ENCODE measurements at places on chromosomes 2 and 18.

DNA sequence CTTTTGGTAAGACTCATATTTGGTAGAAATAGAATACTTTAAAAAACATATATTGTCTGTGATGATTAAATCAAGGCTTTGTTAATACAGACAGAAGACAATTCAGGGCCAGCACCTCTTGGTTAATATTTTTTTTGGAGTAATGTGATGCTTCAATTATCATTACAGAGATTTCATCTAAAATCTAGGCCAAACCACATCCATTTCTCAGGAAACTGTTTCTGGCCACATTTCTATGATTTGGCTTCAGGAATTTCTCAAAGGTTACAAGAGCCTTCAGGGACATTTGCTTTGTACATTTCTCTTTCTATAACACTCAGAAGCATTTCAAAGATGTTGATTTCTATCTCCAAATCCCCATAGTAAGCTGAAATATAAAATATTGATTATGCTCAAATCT lies 614.9 kb downstream of the LRP1B start:
- no peak for DNase-seq

GRCh38 chr18:23405636-23406035 lies 47.5 kb upstream of the RIOK3 start:
- no peak for DNase-seq

DNA sequence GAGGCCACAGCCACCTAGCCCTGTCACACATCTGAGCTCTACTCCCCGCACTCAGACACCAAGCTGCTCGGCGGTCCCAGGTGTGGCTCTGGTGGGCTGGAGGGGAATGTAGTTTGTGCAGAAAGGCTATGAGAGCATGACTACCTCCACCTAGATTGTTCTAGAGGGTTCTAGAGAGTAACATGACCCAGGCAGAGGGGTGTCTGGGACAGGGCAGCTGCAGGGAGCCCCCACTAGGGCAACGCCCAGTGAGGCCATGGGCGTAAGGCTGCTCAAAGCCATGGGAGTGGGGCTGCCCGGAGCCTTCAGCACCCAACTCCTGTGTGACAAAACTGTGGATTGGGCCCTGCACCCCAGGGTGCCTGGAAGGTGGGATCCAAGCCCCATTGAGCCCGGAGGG lies 511.4 kb upstream of the MYT1L start:
- DNase-seq: no peak

DNA sequence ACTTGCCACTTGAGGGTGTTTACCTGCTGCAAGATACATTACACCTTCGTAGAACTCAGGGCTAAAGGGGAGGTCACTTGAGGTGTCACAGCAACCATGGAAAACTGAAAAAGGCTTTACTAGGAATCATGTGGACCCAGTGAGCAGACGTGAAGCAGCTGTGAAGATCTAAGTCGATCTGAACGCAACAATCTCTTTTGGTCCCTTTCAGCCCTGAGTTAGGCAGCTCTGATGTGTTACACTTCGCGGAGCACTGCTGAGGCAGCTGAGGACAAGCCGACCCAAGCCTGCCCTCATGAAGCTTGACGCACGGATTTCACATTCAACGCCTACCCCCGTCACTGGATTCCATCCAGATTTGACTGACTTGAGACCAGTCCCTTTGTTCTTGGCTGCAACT lies 75.8 kb upstream of the NPAS2 start:
- DNase-seq: no peak

DNA sequence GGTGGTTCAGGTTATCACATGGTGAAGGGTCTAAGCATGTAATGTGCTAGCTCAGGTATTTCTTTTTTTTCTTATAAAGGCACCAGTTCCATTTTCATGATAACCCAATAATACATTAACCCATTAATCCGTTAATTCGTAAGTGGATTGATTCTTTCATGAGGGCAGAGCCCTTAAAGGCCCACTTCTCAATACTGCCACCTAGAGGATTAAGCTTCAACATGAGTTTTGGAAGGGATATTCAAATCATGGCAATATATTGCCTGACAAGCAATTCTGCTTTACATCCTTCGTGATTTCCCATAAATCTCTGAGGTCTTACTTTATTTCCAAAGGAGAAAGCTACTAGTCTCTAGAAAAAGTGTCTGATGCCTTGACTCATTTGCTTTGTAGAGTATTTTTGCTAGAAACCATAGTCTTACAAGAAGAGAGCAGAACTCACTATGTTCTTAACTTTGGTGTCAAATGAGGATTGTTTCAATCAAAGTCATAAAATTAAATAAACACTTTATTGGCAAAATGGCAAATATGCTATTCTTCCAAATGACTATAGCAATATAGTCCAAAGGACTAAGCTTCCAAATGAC lies 271.3 kb downstream of the KCNS3 start:
- peak; percentile 65 for DNase-seq

DNA sequence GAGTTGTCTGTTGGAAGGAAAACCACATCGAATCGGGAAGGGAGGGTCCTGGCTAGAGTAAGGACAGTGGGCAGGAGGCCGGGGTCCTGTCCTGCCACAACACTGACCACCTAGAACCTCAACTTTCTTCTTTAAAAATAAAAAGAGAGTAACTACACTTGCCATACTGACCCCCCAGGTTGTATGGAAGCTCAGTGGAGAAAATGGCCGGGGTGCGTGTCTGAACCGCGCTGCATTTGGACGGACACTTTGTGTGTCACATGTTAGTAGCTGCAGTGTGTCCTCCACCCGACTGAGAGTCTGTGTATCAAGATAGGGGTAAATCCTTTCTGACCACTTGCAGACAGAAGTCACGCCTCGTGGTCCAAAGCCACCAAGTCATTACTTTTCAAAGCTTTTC lies 87.0 kb downstream of the GBX2 start:
- no peak for DNase-seq

GRCh38 chr18:8552151-8552550 lies 57.1 kb upstream of the RAB12 start:
- no peak for DNase-seq

GRCh38 chr18:12911025-12911928 lies 27.2 kb upstream of the PTPN2 start:
- no peak for DNase-seq

GRCh38 chr2:205609113-205609512 lies 73.2 kb upstream of the NRP2 start:
- DNase-seq: no peak

GRCh38 chr2:144133936-144134665 lies 385.8 kb downstream of the ZEB2 start:
- no peak for DNase-seq

GRCh38 chr2:205175831-205176230 lies 506.5 kb upstream of the NRP2 start:
- DNase-seq: no peak

DNA sequence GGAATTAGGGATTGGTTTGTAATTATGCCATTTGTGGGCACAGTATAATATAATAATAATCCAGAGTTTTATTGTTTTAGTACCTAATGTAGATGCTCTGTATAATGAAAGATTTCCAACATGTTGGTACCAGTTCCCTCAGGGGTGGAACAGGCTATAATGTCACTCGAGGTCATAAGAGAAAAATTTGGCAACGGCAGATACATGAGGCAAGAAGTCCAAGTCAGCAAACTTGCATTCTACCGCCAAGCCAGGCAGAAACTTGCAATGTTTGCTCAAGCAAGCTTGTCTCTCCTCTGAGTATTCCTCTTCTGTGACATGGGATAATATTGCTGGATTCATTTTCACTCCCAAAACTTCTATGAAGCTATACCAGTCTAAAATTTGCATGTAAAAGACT lies 520.0 kb upstream of the SALL3 start:
- no peak for DNase-seq

- no peak for DNase-seq
Measured at GRCh38 chr2:23456881-23457760, 72.1 kb downstream of the KLHL29 start.

GRCh38 chr2:24917086-24917485 lies 3.0 kb downstream of the ADCY3 start:
- no peak for DNase-seq

- DNase-seq: no peak
Measured at GRCh38 chr2:208025814-208026184, 472 bp upstream of the PLEKHM3 start.

DNA sequence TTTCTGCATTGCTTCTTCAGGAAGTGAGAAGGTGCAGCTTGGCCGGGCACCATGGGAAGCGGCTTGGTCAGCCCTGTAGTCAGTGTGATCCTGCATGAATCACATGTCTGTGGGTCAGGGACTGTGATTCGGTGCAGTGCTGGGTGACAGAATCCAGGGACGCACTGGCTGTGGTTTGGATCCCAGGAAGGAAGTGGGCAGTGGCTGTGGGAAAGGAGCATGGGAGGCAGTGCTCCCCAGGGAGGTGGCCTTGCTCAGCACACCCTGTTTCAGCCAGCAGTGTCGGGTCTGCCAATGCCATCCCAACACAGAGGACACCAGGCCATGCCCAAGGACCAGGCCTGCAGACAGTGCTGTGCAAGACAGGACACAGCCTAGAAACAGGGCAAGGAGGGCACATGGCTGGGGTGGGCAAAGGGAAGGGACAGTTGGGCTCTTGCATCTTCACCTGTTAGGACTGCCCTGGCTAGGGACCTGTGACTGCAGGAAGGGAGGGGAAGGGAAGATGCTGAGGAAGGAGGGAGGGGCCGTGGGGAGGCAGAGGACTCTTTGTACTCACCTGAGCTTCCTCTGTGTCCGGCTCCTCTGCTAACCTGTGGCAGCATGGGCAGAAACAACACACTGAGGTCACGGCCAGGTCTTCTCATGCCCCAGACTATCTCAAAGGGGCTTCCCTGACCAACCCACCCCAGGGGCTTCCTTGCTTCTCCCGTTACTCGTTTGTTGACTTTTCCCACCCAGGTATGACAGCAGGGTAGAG lies 37.2 kb upstream of the DNMT3A start:
- DNase-seq: no peak

- DNase-seq: no peak
Measured at GRCh38 chr2:88808083-88808482, 116.6 kb downstream of the RPIA start.

DNA sequence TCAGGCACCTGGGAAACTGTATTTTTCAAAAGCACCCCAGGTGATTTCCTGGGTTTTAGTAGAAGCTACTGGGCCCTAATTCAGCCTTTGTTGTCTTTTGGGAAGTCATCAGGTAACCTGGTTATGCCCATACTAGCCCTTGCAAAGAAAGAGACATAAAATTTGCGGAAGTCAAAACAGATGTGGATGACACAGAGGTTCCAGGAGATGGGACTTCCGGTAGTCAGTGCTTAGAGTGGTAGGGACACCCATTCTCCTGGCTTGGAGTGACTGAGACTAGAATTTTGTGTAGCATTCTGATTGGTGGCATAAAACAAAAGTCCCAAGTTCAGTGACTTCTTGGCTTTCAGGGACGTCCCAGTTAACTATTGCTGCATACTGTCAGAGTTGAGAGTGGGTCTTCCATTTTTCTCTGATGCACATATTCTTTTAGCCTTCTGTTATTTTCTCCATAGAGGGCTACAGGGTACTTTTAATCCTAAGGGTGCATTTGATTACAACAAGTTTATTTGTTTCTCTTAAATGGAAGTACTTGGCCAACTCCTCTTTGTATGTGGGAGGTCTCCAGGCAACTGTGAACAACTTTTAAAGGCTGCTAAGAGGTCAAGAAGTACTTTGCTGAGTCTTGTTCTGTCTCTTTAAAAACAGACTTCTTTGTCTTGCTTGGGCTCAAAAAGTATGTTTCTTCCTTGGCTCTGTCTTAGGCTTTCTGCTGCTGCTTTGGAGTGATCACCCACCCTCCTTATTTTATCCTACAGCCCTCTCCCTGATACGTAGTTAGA lies 8.8 kb downstream of the NAB1 start:
- DNase-seq: no peak

- no peak for DNase-seq
Measured at GRCh38 chr2:64086347-64087082, 57.7 kb downstream of the PELI1 start.

DNA sequence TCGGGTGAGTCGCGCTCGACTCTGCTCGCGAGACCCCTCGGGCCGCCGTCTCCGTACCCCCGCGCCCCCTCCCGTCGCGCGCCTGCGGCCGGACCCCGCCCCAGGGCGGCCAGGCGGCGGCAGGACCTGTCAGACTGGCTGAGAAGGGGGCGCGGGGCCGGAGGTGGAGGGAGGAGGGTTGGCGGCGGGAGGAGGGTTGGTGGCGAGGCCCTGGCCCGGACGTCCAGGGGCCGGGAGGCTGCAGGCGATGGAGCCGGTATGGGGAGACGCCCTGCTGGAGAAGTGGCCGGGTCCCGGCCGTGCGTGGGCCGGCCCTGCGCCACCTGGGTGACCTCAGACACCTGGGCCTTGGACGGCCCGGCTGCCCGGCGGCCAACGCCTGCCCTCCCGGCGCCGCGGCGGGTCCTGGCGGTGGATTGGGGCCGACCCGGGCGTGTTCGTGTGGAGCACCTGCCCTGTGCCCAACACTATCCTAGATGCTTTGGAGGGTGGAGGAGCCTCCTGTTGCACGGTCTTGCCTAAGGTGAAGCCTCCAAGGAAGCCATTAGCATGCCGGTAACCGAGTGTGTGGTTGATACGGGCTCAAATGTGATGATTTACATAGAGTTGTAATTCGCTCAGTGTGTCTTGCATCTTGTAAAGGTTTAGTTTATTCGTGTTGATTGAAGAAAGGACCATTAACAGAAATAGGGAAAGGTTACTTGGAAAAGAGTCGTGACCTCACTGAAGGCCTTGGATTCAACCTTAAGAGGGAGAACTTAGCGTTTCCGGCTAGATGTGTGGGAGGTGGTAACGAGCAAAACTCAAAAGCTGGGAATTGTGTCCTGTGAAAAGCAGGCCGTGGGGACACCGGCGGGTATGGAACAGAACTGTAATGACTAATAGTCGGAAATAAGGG lies 550 bp downstream of the MYL12B start:
- no peak for DNase-seq

GRCh38 chr2:51528156-51528555 lies 496.2 kb upstream of the NRXN1 start:
- DNase-seq: no peak

- DNase-seq: peak; percentile 88
Measured at GRCh38 chr2:111121828-111122630, 1.3 kb downstream of the BCL2L11 start.

- no peak for DNase-seq
Measured at GRCh38 chr2:166230724-166231070, 102.9 kb upstream of the SCN1A start.
